Naive B cell (primary cell): ENCODE measurements at places on chromosomes 6 and 20. TPM values are rescaled to one million over a fixed set of nuclear protein-coding genes. Genes with fewer than 3 reads are reported as not detected.

- DNase-seq: no peak
Measured at GRCh38 chr6:99185525-99185924, 163.9 kb downstream of the FAXC start.

DNA sequence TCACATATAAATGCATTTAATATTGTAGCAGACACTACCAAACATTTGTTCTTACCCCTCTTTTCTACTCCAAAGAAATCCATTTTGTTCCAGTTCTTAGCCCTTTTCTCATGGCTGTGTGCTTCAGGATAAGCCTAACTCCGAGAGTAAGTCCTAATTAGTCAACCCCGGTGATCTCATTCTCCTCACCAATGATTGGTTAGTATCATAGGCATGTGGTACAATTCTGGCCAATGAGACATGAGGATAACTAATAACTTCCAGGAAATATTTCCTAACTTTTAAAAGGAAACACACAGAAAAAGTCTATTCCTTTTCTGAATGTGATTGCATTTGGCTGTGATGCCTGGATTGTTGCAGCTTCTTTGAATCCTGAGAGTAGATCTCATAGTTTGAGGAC lies 116.0 kb downstream of the GPR63 start:
- DNase-seq: no peak

DNA sequence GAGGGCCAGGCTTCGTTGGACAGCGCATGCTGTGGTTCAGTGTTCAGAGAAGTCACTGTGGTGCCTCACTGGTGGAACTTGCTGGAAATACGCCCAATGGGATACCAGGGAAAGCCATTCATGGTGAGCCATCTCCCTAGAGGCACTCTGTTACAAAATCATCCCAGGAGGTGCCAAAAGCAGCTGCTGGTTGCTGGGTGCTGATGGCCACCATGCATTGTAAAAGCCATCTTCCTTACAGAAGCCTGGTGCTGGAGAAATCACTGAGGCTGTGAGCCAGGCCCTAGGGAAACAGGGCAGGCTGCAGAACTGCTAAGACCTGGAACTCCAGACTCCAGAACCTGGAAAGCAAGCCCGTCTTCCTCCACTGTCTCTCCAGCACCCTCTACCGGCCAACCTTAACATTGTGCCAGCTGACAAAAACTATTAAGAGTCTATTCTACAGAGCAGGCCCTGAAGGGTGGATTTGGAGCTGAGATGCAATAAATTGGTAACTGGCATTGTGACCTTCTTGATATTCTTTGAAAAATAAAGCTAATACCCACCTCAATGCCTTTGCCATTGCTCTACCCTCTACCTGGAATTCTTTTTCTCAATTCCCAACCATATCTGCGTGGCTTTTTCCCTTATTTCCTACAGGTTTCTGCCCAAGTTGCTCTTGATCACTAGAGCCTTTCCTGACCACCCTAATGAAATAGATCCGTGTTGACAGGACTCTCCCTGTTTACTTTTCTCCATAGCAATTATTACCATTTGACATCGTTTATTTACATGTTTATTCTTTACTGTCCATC lies 18.5 kb downstream of the SNRPB start:
- peak; percentile 25 for DNase-seq

DNA sequence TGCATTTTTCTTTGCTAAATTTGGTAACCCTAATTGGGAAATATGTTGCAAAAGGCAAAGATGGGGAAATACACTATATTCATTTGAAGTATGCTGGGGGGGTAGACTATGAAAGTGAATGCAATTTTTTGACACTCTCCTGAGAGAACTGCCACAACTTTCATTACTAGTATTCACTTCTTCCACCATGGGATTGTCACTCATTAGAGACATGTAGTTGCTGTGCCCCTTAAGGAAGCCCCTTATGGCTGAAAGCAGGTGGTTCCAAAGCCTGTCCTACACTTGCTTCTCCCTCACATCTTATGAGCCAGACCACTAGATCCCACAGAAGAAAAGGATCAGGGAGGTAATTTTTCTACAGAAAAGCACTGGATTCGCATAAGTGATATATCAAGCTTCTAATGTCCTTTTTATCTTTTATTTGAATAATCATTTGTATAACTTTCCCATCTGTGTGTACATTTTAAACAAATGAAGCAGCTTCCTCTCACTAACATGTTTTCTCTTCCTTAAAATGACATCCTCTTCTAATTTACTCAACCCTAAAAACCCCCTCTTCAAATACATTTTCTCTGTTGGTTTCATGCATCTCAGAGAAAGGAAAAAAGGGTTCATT lies 83.8 kb downstream of the GCLC start:
- peak; percentile 64 for DNase-seq

- no peak for DNase-seq
Measured at GRCh38 chr6:106981926-106982325, 7.4 kb upstream of the CD24 start.

DNA sequence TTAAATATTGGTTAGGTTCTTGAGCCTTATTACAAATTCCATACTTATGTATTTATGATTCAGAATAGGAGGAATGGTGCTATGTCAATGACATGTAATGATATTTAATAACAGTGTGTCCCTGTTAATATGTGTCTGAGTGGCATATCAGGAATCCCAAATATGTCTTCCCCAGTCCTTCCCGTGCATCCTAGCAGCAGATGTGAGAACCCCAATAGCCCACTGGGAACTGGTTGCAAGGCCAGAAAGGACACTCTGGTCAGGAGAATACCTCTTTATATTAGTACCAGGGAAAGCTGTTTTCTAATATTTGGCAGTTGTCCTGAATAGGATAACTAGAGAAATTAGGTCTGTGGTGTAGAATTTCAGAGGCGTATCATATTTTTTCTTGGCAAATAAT lies 159.1 kb upstream of the PDE7B start:
- no peak for DNase-seq

DNA sequence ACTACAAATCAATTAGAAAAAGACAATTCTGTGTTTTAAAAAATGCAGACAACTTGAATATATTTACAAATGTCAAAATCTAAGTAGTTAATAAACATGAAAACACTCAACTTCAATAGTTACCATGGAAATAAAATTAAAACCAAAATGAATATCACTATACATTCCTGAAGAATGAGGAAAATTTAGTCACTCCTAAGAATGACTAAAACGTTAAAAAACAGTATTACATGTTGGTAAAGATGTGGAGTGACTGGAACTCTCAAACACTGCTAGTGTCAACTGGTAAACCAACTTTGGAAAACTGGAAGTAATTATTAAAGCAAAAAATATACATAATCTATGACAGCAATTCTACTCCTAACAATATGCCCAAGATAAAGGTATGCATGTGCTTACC lies 36.3 kb downstream of the AHI1 start:
- no peak for DNase-seq

DNA sequence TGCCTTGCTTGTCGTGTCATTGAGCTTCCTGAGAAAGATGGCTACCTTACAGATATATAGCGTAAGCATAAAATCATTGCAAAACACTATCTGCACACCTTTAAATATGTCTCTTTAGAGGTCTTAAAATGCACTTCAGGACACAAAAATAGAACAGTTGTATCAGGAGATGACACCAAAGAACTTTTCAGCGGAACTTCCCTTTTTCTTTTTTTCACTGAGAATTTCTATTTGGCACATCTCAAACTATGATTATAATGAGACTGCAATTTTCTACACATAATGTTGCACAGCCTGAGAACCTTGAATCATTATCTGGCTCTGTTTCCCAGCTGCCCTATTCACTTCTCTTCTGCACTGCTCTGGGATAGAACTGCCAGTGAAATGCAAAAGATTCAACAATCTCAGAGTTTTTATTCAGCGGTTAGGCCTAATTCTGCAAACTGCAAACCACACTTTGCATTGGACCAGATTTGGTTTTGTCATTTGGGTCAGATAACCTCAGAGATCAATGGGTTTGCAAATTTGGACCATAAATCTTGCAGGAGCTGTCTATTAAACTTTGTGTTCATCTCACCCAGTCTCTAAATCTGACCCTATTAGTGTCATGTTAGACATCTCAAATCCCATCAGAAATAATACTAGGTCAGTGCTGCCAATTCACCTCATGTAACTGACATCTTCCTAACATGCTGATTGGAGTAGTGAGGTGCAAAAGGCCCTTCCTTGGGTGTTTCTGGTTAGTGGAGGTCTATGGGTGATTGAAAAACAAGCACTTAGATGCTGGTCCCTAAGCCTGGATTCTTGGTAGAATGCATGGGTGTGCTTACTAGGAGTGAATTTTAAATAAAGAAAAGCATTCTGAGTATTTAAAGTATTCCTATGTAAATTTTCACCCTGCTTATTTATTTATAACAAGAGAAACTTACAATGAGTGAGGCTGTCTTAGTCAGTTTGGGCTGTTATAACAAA lies 382.7 kb downstream of the UTRN start:
- no peak for DNase-seq

GRCh38 chr20:6075428-6076219 lies 21.8 kb upstream of the LRRN4 start:
- DNase-seq: no peak

DNA sequence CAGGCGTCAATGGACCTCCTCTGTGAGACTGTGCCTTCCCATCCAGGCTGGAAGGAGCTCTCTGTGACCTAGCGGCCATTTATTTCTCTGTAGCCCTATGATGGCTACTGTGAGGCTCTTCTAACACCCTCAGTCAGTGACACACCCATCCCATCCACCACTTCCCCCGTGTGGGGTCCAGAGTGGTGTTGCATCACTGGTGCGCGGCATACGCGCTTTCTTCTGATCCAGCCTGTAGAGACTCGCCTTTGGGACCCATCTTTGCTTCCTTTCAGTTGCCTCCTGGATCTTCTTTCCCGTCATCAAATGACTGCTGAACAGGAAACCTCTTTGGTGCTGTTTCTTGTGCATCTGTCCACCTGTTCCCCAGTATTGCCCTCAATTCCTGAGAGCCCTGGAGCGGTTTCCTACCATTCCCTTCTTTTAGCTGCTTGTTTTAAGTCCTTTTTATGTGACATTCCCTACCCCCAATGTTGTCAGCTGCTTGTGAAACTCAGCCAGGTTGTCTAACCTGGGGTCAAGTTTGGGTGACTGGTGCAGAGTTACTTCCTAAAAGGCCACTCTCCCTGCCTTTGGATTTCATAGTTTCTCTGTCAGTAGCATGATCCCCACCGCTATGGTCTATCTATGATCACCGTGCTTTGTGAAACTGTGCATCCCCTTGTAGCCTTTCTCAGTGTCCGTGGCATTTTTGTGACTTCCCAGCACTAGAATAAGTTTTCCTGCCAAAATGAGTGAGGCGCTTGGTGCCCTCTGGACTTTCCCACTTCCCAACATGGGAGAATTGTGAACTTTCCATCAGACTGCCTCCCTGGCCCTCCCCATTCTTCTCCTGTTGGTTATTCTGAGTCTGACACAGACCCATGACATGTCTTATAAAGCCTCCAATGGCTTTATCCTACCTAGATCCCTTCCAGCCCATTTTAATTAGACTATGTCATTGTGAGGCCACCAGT lies 5.7 kb downstream of the PRR3 start:
- no peak for DNase-seq

- no peak for DNase-seq
Measured at GRCh38 chr20:47188540-47188939, 168.0 kb downstream of the ZMYND8 start.

- DNase-seq: no peak
Measured at GRCh38 chr6:90621581-90621980, 34.7 kb upstream of the MAP3K7 start.

DNA sequence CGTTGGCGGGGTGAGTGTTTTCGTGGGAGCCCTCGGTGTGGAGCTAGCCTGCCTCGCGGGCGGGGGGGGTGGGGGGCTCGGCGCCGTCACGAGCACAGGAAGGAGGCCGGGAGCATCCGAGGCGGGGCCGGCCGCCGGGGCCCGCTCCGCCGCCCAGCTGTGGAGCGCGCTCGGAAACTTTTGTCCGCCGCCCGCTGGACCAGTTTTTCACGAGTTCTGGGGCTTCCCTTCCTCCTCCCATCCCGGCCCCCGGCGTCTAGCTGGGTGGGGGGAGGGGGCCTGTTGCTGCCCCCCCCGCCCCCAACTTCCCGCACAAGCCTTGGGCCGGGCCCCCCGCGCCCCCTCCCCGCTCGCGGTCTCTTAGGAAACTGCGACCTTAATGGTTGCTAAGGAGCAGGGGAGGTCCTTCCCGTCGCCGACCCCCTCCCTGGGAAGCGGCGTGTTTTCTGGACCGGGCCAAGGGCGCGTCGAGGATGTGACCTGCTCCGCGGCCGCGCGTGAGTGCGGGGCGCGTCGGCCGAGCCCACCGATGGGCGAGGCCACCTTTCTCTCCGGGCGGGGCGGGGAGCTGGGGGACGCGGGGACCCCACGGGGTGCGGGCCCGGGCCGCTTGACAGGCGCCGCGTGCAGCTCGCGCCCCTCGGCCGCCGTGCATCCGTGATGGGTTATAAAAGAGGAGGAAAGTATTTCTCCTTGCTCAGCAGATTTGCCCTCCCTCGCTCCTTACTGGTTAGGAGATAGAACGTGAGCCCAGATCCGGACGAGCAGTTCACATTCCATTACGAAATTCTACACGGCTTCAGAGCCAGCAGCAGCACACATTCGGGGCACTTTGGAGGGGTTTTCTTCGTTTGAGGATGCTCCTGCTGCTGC lies 1.4 kb downstream of the RREB1 start:
- peak; percentile 23 for DNase-seq

GRCh38 chr6:78580923-78581322 lies 286.4 kb upstream of the IRAK1BP1 start:
- no peak for DNase-seq

- no peak for DNase-seq
Measured at GRCh38 chr20:51888291-51888690, 86.0 kb upstream of the SALL4 start.

DNA sequence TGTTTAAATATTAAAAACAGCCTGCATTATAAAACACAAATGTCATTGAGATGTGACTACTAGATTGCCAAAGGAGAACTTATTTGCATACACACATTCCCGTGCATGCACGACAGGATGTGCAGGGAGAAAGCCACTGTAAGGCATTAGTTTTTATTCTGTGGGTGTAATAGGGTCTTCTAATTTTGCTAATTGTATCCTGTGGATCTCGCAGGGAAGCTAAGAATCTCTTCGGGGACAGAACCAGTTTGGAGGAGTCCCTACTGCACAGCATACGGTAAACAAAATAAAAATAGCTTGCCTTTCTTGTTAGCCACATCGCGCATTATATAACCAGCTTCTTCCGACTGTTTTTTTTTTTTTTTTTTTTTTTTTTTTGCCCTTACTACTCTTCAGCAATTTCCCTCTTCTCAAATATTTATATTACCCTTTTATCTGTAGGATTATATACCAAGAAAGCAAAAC lies 2.0 kb downstream of the ATXN1 start:
- DNase-seq: no peak

- DNase-seq: no peak
Measured at GRCh38 chr20:20894753-20895152, 182.3 kb upstream of the RALGAPA2 start.

VSX1 gene
- polyA plus RNA-seq: not detected

BMP2 gene
- polyA plus RNA-seq: not detected

C20orf202 gene
- not detected for polyA plus RNA-seq

COL9A3 gene
- 19.6 TPM for polyA plus RNA-seq

ERVFRD-1 gene
- polyA plus RNA-seq: not detected

RSPH9 gene
- polyA plus RNA-seq: 0.96 TPM

CTSZ gene
- polyA plus RNA-seq: 39.6 TPM

UBE2C gene
- not detected for polyA plus RNA-seq

HSPA1L gene
- polyA plus RNA-seq: 0.71 TPM

RAD21L1 gene
- polyA plus RNA-seq: not detected

CD164 gene
- polyA plus RNA-seq: 215 TPM

TGIF2 gene
- 43.1 TPM for polyA plus RNA-seq

RSPO3 gene
- polyA plus RNA-seq: not detected
